ENCODE measurements at places on chromosomes 5 and 9. TPM values are rescaled to one million over a fixed set of nuclear protein-coding genes. Genes with fewer than 3 reads are reported as not detected.

Gene ISL1
- not detected for total RNA-seq

- no peak for DNase-seq
These were observed 547.2 kb downstream of the CSNK1G3 start for GRCh38 chr5:124059200-124059599.

Gene PCDHGA8
- 1.4 TPM for total RNA-seq

Gene FCHO2
- 17.7 TPM for total RNA-seq

Gene CLTA
- 224 TPM for total RNA-seq

DNA sequence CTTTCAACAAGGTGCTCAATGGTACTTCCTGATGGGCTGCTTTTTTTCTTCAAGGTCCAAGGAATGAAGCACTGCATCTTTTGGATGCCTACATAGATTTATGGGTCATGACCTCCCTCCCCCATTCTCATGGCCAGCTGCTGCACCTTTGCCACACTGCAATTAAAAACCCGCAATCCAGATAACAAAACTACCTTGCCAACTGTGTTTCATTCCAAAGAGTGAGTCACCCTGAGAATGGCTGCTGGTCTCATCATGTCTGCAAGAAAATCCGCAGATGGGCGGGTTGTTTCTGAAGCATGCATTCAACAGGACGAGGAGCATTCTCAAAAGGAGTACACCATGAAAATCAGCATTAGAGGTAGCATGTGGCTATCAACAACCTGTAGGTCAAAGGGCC lies 139.8 kb downstream of the ELAVL2 start:
- DNase-seq: no peak

DNA sequence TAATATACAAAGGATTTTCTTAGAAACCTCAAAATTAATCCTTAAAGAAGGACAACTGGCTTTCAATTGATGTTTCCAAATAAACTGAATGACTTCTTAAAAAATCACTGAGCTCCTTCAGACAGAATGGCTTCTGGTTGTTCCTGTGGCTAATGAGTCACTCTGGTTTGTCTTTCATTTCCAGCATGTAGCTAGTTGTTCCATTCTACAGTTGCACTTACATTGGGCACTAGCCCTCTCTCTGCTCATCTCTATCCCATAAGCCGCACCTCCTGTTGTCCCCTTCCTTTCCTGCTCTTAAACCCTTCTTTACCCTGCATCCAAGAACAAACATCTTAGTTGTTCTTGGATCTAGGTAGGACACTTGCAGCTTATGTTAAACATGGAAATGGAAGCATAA lies 235.3 kb upstream of the HAPLN1 start:
- DNase-seq: no peak

Gene CDH9
- not detected for total RNA-seq

Gene MEGF10
- 0.02 TPM for total RNA-seq

Gene ARL14EPL
- not detected for total RNA-seq

DNA sequence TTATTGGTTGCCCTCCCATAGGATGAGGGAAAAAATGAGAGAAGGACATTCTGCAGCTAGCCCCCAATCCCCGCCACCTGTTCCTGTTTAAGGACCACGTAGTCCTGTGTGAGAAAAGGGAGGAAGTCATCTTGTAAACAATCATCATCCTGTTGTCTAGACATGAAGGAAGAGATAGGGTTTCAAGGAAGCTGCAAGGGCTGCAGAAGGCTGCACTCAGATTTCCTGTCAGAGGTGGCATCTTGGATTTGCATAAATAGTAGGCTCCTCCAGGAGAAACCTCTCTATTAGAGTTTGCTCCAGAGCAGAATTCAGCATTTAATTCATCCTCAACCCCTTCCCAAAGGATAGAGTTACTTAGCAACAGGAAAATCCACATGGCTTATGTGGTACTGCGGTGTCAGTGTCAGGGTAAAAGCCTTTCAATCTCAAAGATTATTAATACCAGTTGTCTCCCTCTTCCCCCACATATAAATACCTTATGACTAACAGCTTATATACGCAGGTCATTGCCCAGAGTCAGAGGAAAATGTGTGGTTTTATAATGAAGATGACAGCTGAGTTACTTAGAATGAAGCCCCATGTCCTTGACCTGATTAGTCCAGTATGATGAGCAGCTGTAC lies 4.6 kb upstream of the DNAJC18 start:
- no peak for DNase-seq

GRCh38 chr5:76166886-76167576 lies 83.8 kb downstream of the SV2C start:
- DNase-seq: no peak

- no peak for DNase-seq
These were observed 98.5 kb downstream of the SYK start for GRCh38 chr9:90900130-90900529.

GRCh38 chr5:129399069-129399468 lies 61.0 kb upstream of the ADAMTS19 start:
- DNase-seq: no peak

GRCh38 chr5:174340226-174340625 lies 294.7 kb downstream of the NSG2 start:
- no peak for DNase-seq

Gene PCDHA13
- 1.2 TPM for total RNA-seq

- no peak for DNase-seq
These were observed 28.8 kb upstream of the CAVIN4 start for GRCh38 chr9:100549048-100549447.

DNA sequence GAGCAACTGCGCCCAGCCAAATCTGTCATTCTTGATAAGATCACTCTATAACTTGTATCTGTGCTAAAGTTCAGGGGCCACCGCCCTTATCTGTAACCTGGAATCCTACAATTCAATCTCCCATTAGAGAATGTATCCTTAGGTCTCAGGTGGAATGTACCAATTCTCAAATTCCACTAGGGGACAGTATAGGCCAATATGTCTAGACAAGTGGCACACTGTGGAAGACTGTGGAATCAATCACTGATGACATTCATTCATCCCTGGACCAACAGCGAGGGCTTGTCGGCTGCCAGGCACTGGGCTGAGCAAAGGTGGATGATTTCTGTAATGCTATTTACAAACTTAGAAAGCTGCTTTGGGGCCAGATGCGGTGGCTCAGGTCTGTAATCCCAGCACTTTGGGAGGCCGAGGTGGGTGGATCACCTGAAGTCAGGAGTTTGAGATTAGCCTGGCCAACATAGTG lies 28.7 kb upstream of the MEGF9 start:
- DNase-seq: peak; percentile 29

- no peak for DNase-seq
These were observed 74.3 kb upstream of the PTGER4 start for GRCh38 chr5:40605295-40605958.

- no peak for DNase-seq
These were observed 103.3 kb downstream of the C5orf15 start for GRCh38 chr5:133865113-133865512.

Gene CER1
- total RNA-seq: not detected

Gene MEIKIN
- total RNA-seq: not detected

DNA sequence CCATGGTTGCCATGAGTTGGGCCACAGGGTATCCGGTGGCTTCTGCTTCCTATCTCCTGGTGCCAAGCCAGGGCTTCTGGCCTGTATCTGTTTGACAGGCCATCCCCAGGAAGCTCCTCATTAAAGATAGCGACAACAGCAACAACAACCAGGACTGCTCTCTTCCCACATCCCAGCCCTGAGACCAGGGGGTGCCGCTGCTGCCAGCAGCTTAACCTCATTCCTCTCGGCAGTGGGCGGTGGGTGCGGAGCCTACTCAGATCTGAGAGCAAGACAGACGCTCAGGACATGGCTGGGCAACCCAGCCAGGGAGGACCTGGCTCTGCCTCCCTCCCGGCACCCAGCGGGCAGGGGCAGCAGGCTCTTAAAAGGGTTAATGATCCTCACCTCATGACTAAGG lies 98.3 kb downstream of the PSD2 start:
- no peak for DNase-seq

GRCh38 chr5:166338801-166339200 lies 1952.6 kb upstream of the WWC1 start:
- DNase-seq: no peak

DNA sequence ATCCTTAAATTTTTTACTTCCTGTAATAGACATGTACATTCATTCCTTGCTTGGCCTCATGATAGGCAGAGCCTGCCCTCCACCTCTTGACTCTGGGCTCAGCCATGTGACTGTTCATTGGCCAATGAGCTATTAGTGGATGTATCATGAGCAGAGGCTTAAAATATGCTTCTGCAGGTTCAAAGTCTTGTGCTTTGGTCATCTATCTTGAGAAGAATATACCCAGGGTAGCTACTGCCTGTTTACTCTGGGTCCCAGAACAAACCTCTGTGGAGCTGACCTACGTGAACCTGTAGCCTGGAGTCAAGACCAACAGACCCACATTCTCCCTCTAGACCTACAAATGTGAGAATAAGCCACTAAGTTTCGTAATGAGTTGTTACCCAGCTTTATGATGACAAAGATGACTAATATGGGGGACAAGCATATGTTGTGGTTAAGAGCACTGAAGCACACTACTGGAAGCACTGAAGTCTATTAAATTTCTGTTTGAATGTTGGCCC lies 244.4 kb downstream of the MAST4 start:
- DNase-seq: no peak

DNA sequence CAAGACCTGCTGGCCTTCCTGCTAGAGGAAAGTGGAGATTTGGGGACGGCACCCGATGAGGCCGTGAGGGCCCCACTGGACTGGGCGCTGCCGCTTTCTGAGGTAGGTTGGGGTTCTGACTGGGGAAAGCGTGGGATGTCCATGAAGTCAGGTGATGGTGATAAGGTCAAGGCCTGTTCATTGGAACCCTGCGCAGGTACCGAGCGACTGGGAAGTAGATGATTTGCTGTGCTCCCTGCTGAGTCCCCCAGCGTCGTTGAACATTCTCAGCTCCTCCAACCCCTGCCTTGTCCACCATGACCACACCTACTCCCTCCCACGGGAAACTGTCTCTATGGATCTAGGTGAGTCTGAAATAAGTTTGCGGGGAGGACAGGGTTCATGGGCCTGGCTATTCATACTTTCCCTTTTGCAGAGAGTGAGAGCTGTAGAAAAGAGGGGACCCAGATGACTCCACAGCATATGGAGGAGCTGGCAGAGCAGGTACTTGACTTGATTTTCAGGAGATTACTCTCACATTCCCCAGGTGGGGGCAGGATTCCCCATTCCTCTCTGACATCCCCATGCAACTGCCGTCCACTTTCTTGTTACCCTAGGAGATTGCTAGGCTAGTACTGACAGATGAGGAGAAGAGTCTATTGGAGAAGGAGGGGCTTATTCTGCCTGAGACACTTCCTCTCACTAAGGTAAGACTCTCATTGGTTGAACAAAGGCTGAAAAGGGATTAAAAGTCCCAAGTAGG lies 505 bp downstream of the CREB3 start:
- no peak for DNase-seq

DNA sequence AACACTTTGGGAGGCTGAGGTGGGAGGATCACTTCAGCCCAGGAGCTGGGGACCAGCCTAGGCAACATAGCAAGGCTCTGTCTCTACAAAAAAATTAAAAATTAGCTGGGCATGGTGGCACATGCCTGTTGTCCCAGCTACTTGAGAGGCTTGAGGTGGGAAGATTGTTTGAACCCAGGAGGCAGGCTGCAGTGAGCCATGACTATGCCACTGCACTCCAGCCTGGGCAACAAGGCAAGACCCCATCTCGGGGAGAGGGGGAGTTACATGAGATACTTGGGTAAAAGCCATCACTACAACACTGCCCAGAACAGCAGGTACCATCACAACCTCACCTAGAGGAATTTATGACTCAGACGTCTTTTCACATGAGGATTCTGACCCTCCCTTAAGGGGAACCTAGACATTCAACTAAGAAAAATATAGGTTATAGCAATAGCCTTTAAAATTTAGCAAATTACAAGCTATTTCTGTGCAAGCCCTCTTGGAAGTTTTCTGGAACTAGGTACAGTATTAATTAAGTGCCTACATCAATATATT lies 143.5 kb downstream of the NFIB start:
- no peak for DNase-seq

Gene BAAT
- total RNA-seq: 0.14 TPM

- DNase-seq: no peak
These were observed 14.1 kb downstream of the TMEM38B start for GRCh38 chr9:105708405-105708804.

DNA sequence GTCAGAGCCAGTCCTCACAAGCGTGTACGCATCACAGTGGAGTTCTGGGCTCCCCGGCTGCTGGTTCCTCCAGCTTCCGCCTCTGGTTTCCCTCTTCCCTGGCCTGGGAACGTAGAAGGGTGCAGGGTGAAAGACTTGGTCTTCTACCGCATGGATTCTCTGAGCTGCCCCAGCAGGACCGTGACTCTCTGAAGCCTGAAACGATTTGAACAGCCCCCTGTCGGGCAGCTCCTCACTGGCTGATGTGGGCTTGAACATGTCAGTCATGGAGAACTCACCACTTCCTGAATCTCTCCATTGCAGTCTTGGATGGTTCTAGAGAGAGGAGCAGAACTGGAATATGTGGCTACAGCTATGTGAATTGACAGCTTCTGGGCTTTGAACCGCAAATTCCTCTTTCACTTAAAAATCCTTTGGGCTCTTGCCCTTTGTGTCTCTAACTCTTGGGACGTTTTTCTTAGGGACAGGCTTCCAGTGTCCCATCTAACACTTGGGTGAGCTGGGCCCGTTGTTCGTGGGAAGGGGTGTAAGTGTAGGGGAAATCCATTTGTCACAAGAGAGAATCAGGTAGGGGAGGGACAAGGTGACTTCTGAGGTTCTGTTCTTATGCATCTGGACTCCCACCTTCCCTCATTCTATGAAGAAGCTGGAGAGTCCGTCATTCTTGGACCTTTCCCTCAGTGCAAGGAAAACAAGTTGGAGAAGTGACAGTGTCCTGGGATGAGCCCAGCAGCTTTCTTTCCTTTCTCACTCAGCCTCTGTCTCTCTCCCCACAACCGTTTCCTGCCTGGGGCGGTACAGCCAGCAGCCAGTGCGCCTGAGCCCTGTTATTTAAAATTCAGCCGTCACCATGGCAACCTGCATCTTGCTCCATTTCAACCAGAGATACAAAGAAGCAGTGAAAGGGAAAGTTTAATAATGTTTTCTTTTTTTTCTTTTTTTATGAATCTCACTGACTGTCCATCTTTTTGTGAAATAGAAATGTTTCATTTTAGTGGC lies 84.7 kb downstream of the PTTG1 start:
- DNase-seq: no peak

DNA sequence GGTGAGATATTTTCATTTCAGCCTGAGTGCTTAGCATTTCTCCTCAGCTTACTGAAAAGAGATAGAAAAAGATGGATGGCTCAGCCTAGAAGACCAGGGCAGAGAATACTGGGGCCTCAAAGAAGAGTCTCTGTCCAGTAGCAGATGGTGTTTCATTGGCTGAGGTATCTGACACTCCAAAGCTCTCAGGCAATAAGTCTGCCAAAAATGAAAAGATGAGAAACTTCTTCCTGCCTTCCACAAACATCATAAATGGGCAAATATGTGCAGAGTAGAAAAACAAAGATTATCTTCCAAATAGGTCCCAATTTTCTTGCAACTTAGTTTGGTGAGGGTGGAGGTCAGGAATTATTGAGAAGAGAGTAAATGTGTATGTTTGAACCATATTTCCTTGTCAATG lies 87.4 kb upstream of the ICE1 start:
- DNase-seq: no peak

Data from NCI-H460 (cell line).